ENCODE measurements at places on chromosomes 4 and X.

DNA sequence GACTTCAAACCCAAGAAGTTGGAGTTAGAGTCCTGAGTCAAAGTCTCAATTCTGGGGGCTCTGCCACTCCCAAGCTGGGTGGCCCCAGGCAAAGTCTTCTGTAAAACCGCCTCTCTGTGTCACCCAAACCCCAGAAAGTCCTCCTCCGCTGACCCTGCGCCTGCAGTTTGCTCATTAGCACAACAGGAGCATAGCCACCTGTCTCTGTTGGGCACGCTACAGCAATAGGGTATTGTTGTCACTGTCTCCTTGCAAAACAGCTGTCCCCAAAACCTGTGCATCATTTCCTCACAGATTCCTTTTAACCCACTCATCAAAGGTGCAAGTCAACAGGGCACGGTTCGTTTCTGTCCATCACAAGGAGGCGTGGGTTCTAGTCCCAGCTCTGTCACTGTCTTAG, 8.0 kb upstream of the DGAT2L6 start:
- no peak for DNase-seq

GRCh38 chrX:56813318-56813837, 84.3 kb downstream of the NBDY start:
- no peak for DNase-seq

DNA sequence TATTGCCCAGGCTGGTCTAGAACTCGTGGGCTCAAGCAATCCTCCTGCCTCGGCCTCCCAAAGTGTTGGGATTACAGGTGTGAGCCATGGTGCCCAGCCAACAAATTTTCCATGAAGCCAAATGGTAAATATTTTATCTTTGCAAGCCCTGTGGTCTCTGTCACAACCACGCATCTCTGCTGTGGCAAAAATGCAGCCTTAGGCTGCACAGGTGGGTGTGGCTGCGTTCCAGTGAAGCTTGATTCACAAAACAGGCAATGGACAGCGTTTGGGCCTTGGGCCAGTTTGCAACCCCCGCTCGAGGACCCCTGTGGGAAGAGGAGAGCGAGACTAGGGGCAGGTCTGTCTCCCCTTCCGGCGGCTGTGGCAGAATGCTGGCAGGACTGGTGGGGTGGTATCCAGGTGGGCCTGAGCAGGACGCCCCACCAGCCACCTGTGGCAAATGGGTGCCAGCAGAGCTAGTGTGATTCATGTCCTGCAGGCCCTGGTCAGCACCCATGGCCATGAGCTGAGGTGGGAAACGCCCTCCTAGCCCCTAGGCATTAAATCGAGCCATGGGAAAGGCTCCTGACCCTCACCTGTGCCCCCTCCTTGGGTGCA, 19.7 kb downstream of the HTRA3 start:
- DNase-seq: no peak

GRCh38 chr4:184273166-184274147, 55.8 kb upstream of the ENPP6 start:
- no peak for DNase-seq

DNA sequence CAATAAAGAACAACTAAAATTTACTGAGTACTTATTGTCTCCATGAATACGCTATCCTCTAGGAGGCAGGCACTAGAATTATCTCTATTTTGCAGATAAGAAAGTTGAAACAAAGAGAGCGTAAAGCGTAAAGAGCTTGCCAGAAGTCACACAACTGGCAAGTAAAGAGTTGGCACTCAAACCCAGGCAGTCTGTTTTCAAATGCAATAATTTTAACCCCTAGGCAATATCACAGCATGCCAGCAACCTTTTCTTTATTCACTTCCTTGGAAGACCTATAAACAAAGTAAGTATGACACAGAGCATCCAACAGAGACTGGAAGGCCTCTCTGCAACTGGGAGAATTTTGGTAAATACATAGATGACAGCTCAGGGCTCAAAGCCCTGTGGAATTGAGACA, 23.2 kb upstream of the AMELX start:
- DNase-seq: no peak

GRCh38 chr4:189364032-189364449, 576.6 kb upstream of the FRG1 start:
- DNase-seq: no peak

DNA sequence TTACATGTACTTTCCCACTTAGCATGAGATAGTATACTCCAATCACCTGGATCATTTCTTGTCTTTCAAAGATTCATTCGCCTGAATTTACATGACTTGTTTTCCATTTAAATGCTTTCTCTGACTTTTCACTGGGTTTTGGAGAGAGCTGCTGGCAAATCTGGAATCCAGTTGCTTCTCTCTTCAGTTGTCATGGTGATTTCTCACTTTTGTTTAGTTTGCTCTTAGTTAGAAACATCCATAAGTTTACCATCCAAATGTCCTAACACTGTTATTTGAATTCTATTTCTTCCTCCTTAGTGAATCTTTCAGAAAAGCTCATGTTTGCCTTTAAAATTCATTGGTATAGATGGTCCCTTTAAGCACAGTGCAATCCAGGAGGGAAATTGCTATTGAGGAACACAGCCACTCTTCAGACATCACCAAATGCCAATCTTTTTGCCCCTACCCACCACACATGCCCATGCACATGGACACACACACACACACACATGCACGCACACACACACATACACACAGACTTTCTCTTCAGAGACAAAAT, 51.7 kb downstream of the REELD1 start:
- DNase-seq: no peak

DNA sequence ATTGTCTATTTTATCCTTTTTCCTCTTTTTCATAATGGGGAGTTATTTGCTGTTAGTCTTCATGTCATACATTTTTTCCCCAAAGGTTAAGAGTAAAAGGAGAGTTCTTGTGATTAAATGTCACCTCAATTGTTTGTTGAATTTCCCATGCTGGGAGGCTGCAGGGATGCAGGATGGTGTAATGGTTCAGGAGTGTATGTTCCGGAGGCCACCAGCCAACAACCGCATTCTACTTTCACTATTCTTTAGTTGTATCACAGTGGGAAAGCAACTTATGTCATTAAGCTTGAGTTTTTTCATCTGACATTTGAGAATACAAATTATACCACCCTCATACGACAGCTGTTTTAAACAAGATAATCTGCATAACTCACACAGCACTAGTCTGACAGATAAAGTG, 15.4 kb downstream of the AFP start:
- DNase-seq: no peak

DNA sequence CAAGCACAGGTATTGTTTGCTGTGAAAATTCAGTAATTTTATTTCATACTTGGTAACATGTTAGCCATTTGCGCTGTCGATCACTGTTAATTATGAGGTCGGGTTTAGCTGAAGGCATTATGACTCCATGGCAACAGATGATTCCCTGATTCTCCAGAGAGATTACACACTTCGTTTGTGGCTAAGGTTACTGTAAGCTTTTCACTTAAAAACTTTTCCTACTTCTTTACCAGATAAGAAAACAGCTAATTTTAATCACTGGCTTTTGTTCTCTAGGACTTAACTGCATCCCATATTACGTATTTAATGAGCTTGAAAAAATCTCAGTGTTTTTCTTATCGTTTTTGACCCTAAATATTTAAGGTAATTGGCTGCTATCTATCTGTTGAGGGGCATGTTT, 2.1 kb downstream of the GSTCD start:
- no peak for DNase-seq

DNA sequence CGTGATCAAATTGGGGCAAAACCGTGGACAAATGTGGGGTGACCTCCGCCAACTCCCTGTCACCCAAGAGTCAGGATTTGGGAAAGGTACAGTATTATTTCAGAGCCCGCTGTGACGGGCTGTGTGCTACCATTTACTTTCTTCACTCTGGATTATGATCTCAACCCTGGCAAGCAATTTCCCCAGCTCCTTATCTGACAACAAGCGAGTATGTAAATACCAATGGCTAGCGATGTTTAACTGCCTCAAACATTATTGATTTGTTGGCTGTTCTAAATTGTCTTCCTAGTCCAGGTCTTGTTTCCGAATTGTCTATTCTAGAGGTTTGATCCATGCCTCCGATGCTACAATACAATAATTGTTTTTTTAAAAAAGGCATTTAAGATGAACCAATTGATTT, 17.7 kb upstream of the PITX2 start:
- DNase-seq: no peak

- DNase-seq: no peak
Observed at GRCh38 chr4:177907736-177908424, 465.6 kb upstream of the AGA start.

- DNase-seq: no peak
Observed at GRCh38 chrX:38154818-38155217, 65.9 kb downstream of the SRPX start.

GRCh38 chr4:153556435-153556815, 90.3 kb downstream of the TMEM131L start:
- no peak for DNase-seq

- DNase-seq: no peak
Observed at GRCh38 chr4:766559-767283, 59.2 kb downstream of the CPLX1 start.

GRCh38 chrX:138885886-138886285, 174.4 kb upstream of the FGF13 start:
- no peak for DNase-seq

GRCh38 chrX:44705817-44706551, 137.8 kb upstream of the DUSP21 start:
- no peak for DNase-seq

DNA sequence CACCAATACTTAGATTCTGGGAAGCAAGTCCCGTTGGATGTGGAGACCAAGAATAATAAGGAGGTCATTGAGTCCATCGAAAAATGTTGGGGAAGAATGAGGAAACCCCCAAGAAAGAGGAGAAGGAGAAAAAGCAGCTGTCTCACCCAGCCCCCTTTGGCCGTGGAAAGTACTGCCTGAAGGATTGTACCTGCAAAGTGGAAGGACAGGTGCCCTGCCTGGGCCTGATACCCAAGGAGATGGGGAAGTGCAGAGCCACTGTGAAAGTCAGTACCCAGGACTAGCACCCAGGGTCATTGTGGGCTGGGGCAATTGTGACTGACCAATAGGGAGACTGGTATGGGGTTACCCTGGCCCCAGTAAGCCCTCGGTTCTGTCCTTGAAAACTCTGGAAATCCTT, 13.8 kb upstream of the CFAP299 start:
- no peak for DNase-seq

- DNase-seq: no peak
Observed at GRCh38 chr4:13296986-13297385, 187.2 kb downstream of the RAB28 start.

- DNase-seq: no peak
Observed at GRCh38 chr4:83209419-83209818, 75.2 kb downstream of the COQ2 start.

DNA sequence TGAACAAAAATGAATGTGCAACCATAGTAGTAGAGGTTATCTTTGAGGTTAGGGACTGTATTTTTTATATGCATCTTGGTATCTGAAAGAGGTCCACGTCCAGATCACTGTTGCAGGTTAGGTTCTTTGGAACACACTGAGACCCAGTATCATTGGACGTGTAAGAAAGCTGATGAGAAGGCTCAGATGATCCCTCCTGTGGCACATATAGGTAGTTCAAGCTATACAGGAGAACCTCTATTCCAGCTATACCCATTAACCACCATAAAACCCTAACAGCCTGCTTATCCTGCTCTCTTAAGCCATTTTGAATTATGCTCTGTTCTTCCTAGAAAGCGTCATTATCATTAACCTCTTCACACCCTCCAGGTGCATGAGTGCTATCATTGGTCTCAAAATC, 930.7 kb upstream of the HS3ST1 start:
- DNase-seq: no peak

- peak; percentile 53 for DNase-seq
Observed at GRCh38 chr4:73704314-73705055, 35.9 kb upstream of the CXCL8 start.

DNA sequence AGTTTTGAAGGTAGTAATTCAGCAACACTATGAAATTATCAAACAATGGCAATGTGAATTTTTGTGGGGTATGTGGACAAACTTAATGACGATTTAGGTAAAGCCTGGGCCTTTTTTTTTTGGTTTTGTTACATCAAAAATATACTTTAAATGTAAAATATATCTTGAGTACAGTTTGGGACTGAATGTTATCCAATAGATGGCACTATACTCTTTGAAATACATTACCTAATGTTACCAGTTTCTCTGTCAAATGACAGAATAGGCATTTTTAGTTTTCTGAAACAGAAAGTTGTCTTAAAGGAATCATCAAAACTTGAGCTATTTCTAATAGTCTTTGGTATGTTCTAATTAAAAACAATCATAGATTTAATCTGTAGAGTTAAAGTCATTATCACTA, 1651.9 kb downstream of the C4orf33 start:
- no peak for DNase-seq

- DNase-seq: no peak
Observed at GRCh38 chr4:82705169-82705927, 93.2 kb downstream of the SCD5 start.

DNA sequence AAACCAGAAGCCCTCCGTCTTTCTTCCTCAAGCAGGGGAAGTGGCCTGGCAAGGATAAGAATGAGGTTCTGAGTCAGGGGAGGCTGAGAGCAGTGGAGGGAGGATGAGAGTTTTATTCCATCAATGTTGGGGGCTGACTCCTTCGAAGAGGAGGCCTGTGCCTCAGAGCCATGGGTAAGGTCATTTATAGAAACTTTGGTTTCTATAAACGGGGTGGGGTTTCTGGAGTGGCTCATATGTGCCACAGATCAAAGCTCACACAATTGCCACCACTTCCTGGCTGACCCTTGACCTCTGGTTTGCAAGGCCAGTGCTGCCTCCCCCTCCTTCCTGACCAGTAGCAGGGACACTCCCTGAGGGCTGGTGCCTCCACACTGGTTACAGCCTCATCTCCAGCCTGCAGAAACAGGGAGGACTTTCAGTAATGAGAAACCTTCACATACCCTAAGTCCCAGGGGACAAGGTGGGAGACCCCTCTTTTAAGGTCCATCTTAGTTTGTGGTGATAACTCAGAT, 166.0 kb downstream of the PDGFRA start:
- DNase-seq: no peak

GRCh38 chr4:7808181-7808580, 131.5 kb downstream of the AFAP1 start:
- no peak for DNase-seq

GRCh38 chr4:6280365-6280996, 10.8 kb downstream of the WFS1 start:
- no peak for DNase-seq

DNA sequence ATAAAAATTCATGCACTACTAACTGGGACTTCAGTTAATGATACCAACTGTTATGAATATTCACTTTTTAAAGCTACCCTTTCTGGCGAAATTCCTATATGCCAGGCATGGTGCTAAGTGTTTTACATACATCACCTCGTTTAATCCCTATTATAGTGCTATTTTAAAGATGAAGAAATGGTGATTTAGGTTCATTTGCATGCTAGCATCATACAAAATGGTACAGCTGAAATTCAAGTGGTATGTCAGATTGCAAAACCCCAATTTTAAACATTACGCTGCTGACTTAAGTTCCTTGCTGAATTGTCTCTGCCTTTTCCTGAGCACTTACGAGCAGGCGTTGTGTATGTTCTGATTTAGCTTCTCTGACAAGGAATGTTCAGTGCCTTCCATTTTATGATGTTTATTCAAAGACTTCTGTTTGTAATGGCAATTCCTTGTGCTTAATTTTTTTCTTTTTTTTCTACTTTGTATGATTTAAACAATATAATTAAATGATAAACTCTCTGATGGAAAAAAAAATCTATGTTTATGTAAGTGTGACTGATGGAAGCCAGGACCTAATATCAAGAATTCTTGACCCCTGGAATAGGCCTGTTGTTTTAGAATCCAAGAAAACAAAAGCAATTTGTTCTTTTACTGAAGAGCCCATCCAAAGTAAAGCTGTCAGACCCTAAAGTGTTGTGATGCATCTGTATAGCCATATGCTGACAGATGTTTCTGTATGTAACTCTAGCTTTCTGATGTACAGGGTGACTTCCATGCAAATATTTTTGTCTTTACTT, 148.1 kb downstream of the PCDH7 start:
- DNase-seq: no peak

GRCh38 chr4:176883108-176883550, 90.4 kb upstream of the VEGFC start:
- no peak for DNase-seq

Measured in omental fat pad (tissue), 4 donors.